Central memory CD4-positive, alpha-beta T cell (primary cell): ENCODE measurements at places on chromosomes 4 and X.

- no peak for DNase-seq
These were observed 228.8 kb downstream of the THOC2 start for GRCh38 chrX:123504047-123504446.

DNA sequence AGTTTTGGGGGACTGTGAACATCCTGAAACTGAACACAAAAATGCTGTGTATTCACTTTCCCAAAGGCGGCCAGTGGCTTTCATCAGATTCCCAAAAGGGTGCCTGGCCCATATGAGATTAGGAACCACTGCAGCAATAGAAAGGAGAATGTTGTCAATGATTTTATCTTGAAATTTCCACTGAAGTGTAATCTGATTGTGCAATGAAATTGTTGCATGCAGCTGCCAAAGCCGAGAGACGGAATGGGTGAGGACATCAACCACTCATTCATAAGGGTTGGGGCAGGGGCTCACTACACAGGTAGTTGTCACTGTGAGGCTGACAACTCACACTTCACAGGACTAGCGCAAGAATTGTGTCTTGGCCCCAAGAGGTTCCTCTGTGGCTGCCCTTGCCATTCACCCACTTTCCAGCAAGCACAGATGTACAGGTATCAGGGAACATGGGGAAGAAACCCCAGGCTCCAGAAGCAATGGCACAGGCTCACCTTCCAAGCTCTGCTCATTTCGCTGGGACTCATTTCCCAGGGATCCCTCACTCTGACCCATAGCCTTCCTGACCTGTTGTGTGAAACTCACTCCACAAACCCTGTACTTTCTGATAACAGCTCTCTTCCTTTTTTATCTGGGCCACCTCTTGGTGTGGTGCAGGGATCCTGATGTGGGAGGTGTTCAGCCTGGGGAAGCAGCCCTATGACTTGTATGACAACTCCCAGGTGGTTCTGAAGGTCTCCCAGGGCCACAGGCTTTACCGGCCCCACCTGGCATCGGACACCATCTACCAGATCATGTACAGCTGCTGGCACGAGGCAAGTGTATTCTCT, 48.8 kb downstream of the BMX start:
- DNase-seq: no peak

GRCh38 chrX:43008356-43008755, 230.4 kb upstream of the PPP1R2C start:
- DNase-seq: no peak

DNA sequence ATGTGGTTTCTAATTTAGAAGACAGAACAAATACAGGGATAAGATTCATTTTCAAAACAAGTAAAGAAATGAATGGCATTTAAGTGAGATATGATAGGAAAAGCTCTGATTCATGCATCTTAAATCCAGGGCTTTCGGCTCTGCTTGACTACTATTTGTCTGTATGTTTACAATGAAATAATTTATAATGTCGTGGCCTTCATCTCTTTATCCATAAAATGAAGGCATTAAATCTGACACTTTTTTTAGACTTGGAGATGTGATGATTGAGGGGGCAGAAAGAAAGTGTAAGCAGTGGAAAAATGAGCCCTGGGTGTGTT, 115.7 kb upstream of the KIT start:
- DNase-seq: no peak

DNA sequence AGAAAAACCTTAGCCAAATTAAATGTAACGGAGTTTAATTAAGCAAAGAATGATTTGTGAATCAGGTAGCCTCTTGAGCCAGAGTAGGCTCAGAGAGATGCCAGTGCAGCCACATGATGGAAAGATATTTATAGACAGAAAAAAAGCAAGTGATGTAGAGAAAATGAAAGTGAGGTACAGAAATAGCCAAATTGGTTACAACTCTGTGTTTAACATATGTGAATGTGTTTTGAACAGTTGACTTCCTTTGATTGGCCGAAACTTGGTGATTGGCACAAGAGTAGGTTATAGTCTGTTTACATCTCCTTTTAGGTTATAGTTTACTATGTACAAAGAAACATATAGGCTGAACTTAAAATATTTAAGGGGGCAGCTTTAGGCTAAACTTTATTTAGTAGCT, 459.9 kb upstream of the BOD1L1 start:
- no peak for DNase-seq
